Pancreas (tissue), 10 donors: ENCODE measurements at places on chromosomes 12 and 14. TPM values are rescaled to one million over a fixed set of nuclear protein-coding genes. Genes with fewer than 3 reads are reported as not detected.

SEL1L gene
- 558 TPM for total RNA-seq

LMNTD1 gene
- 0.55 TPM for total RNA-seq

GALNT8 gene
- total RNA-seq = 0.28 TPM

CCDC38 gene
- not detected for total RNA-seq

DCTN2 gene
- total RNA-seq = 62.7 TPM

HOXC9 gene
- not detected for total RNA-seq

RDH5 gene
- total RNA-seq = 2.2 TPM

OTUB2 gene
- 0.79 TPM for total RNA-seq

SMIM41 gene
- not detected for total RNA-seq

PIANP gene
- 0.20 TPM for total RNA-seq

RERG gene
- total RNA-seq = 3.4 TPM

RNASE3 gene
- total RNA-seq = not detected

ZNF10 gene
- total RNA-seq = 7.5 TPM

HNF1A gene
- total RNA-seq = 9.1 TPM

ENDOU gene
- not detected for total RNA-seq

POU6F1 gene
- 7.6 TPM for total RNA-seq

RBM25 gene
- total RNA-seq = 36.1 TPM

VRTN gene
- total RNA-seq = 0.16 TPM

ARHGAP9 gene
- total RNA-seq = 3.5 TPM

GPR68 gene
- 0.73 TPM for total RNA-seq

ACOT4 gene
- total RNA-seq = 0.59 TPM

IL22 gene
- total RNA-seq = not detected

NPFF gene
- not detected for total RNA-seq

INHBE gene
- total RNA-seq = not detected

ATP6V1D gene
- 22.4 TPM for total RNA-seq

ALG10B gene
- total RNA-seq = 4.8 TPM

PMEL gene
- total RNA-seq = 1.2 TPM

PLD4 gene
- total RNA-seq = 0.22 TPM

NAV3 gene
- total RNA-seq = 0.46 TPM

SCNN1A gene
- total RNA-seq = 28.2 TPM

OS9 gene
- 184 TPM for total RNA-seq

GLRX5 gene
- total RNA-seq = 16.4 TPM

A2M gene
- total RNA-seq = 58.7 TPM

CEP290 gene
- 5.2 TPM for total RNA-seq

CLEC4C gene
- not detected for total RNA-seq

AKT1 gene
- 89.5 TPM for total RNA-seq

AQP6 gene
- not detected for total RNA-seq

DNAH10 gene
- 0.55 TPM for total RNA-seq

NIN gene
- total RNA-seq = 8.7 TPM

KCNMB4 gene
- total RNA-seq = 0.24 TPM

OAS1 gene
- total RNA-seq = 10.9 TPM

KLRG1 gene
- total RNA-seq = 0.95 TPM

ALKBH1 gene
- 6.5 TPM for total RNA-seq

SLC10A1 gene
- total RNA-seq = not detected

HSPB8 gene
- total RNA-seq = 7.6 TPM

GNB3 gene
- total RNA-seq = 1.9 TPM

RTN1 gene
- 5.0 TPM for total RNA-seq

ACSS3 gene
- 2.2 TPM for total RNA-seq

PIWIL1 gene
- total RNA-seq = not detected

KCNJ8 gene
- 27.4 TPM for total RNA-seq

PARP2 gene
- 10.2 TPM for total RNA-seq

PLEKHA5 gene
- total RNA-seq = 17.0 TPM

CLEC12A gene
- 0.93 TPM for total RNA-seq

CLEC1B gene
- total RNA-seq = not detected

IRAK4 gene
- total RNA-seq = 13.7 TPM

C14orf180 gene
- total RNA-seq = 0.40 TPM
